Activated CD4-positive, alpha-beta T cell treated with anti-CD3 and anti-CD28 coated beads for 4 hours (primary cell): ENCODE measurements at places on chromosomes 16 and 17.

DNA sequence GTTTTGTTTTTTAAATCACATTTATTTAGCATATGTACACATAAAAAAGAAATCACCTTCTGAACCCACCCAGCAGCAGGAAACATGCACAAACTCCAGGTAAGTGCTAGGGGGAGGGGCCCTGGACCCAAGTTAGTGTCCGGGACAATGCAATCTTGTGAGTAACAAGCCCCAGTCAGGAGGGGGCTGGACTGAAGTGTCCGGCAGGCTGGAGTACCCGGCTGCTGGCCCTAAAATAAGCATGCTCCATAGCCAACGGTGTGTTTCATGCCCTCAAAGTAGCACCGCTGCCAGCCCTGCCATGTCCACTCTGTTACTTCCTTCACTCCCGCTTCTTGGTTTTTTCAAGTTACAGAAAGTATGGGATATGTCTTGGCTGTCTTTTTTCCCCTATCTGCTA is 102.1 kb downstream of the SPAG9 start:
- DNase-seq, result no peak

DNA sequence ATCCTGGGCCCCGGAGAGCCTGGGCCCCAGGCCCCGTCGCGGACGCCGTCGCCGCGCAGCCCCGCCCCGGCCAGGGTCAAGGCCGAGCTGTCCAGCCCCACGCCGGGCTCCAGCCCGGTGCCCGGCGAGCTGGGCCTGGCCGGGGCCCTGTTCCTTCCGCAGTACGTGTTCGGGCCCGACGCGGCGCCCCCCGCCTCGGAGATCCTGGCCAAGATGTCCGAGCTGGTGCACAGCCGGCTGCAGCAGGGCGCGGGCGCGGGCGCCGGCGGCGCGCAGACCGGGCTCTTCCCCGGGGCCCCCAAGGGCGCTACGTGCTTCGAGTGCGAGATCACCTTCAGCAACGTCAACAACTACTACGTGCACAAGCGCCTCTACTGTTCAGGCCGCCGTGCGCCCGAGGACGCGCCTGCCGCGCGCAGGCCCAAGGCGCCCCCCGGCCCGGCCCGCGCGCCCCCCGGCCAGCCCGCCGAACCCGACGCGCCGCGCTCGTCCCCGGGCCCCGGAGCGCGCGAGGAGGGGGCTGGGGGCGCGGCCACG is 36.8 kb upstream of the ZC3H18 start:
- DNase-seq, result no peak

GRCh38 chr17:44191941-44192496 is 5.2 kb downstream of the TMUB2 start:
- no peak for DNase-seq

GRCh38 chr16:78735337-78735736 is 635.9 kb downstream of the WWOX start:
- DNase-seq, result no peak

- DNase-seq, result no peak
Observed at GRCh38 chr16:27311448-27311830, 2.3 kb upstream of the IL4R start.

- no peak for DNase-seq
Observed at GRCh38 chr16:29926711-29927052, 656 bp upstream of the KCTD13 start.

GRCh38 chr17:58411408-58411894 is 5.9 kb downstream of the RNF43 start:
- DNase-seq, result no peak

GRCh38 chr17:80868022-80868609 is 123.5 kb upstream of the CHMP6 start:
- no peak for DNase-seq

- no peak for DNase-seq
Observed at GRCh38 chr16:48206594-48207242, 37.4 kb upstream of the LONP2 start.

DNA sequence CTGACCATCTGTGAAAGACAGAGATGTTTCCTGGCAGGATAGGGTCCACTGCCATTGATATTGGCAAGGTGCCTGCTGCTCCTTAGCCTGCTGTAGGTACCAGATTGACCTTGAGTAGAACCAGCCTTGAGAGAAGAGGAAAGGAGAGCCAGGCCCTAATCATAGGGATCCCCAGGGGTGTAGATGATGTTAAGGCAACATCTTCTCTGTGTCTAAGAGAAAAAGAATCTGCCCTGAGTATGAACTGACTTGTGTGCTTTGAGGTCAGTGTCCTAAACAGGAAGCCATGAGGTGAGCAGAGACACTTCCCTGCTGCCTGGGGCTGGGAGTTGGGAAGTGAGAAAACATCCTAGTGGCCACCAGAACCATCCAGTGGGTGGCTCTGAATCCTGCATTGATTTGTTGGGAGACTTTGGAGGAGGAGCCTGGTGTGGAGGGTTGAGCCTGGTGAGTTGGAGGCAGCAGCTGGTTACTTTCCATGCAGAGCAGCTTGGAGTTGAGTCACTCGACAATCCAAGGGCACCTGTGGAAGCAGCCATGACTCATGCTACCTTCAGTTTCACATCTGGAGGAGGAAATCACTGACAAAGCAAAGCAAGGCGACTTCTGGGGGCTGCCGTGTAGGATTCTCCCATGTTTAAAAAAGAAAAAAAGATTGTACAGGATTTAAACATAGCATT is 47.8 kb downstream of the BMERB1 start:
- DNase-seq, result peak; percentile 21

DNA sequence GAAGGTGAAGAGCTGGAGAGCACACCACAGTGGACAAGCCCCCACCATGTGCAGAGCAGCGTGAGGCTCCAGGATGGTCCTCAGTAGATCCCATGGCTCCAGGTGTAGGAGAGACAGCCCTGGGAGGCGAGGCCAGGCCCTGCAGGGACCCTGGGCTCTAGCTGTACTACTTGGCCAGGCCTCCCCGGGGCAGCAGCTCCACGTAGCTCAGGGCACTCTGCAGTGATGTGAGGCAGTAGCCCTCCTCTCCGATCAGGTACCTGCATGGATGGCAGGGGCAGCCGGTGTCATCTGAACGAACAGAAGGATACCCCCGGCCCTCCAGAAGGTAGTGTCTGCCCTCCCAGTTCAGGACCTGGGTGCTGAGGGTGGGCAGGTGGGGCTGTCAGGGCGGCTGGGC is 6.2 kb upstream of the SPATA2L start:
- no peak for DNase-seq

- no peak for DNase-seq
Observed at GRCh38 chr16:25097276-25097975, 14.1 kb upstream of the LCMT1 start.

DNA sequence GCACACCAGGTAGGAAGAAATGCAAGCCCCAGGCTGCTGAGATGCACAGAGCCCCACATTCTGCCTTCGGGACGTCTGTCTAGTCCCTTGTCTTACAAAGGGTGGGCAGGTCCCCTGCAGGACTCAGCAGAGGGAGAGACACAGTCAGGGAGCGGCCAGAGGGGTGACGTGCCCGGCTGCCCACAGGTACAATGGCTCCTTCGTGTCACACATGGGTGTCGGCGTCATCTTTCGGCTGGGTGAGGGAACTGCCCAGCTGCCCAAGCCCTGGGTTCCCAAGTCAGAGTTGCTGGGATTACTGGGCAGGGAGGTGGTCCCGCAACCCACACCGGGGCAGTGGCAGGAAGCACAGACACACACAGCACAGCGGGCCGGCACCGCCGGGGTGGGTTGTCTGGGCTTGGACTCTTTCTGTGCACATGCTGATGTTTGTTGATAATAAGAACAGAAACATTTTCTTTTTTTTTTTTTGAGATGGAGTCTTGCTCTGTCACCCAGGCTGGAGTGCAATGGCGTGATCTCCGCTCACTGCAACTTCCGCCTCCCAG is 80.6 kb downstream of the JPH3 start:
- no peak for DNase-seq

DNA sequence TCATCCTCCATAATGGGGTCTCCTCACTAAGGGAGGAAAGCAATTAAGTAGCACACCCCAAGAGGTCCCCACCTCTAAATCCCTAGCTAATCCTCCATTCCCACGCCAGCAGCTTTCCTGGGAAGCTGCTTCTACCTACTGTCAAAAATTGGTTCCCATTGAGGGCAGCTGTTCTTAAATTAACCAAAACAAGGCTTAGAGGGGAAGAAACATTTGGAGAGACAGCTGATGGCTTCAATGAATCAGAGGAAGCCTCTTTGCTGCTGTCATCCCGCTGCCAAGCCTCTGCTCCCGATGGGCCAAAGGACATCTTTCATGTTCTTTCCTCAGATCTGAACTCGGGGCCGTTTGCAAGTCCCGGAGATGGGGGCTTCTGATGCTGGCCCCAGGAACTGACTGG is 26.6 kb downstream of the AIPL1 start:
- no peak for DNase-seq

- DNase-seq, result no peak
Observed at GRCh38 chr17:74599448-74599939, 7.4 kb upstream of the CD300LD start.

- no peak for DNase-seq
Observed at GRCh38 chr16:14140923-14141322, 69.8 kb downstream of the MRTFB start.

DNA sequence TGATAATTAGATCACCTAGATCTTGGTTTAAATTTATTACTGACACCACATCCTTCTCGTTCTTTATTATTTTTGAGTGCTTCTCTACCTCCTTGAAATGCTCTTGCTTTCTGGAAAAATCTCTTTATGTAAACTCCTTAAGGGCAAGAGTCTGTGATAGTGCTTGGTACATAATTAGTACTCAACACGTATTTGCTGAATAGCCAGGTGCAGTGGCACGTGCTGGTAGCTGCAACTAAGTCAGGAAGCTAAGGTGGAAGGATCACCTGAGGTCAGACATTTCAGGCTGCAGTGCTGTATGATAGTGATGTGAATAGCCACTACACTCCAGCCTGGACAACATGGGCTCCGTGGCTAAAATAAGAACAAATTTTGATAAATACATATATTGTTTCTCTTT is 63.0 kb downstream of the PPM1E start:
- no peak for DNase-seq
